ENCODE measurements at places on chromosomes 11 and 22.

DNA sequence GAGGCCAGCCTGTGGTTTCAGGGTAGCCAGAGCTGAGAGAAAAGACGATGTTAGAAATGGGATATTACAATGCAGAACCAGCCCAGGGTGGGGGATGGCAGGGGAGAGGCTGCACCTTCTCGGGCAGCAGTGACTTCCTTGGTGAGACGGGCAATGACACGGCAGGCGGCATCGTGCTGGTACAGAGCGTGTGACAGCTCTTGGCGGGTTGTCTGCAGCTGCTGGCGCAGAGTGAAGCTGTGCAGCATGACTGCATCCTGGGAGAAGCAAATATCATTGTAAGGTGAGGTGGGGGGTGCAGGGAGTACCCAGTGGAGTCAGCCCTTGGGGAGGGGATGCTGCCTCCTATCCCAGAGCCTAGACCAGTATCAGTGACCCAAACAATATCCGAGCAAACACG lies 3.8 kb downstream of the PRPF19 start:
- DNase-seq = no peak

DNA sequence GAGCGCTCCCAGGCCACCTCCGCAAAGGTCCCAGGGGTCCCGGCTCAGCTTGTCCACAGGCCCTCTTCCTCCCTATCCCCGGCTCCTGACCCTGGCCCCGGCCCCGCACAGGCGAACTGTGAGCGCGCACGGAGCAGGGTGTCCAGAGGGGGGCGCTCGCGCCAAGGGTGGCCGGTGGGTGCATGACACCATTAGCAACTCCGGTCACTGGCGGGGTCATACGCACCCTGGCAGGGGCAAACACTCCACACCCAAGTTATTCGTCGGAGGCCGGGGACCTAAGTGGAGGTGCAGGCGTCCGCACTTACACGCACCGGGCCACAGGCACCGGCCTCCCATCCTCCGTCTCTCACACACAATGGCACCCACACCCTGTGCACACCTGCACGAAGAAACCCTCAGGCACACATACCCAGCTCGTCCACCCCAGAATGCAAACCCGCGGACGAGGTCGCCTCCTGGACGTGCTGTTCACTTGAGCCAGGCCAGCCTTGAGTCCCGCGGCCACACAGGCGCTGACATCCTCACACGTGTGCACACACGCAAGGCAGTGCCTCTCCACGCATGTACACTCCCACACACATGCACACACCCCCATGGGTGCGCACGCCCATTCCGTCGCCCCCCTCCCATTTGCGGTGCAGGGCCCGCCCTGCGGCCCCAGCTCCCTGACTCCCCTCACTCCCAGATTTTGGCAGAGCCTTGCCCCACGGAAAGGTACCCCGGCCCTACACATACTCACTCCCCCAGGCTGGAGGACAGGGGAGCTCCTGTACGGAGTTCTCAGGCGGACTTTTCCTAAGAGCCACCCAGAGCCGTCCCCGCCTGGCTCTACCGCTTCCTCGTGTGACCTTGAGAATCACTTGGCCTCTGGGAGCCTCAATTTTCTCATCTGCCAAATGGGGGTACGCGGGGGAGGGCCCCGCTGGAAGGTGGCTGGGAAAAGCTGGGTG lies at the start of gene RASGRP2:
Gene RASGRP2, minus strand, starts transcription at position 552 of the 953 bp plus-strand sequence. CDS start 1,276 bp downstream, outside the sequence.
- no peak for DNase-seq

DNA sequence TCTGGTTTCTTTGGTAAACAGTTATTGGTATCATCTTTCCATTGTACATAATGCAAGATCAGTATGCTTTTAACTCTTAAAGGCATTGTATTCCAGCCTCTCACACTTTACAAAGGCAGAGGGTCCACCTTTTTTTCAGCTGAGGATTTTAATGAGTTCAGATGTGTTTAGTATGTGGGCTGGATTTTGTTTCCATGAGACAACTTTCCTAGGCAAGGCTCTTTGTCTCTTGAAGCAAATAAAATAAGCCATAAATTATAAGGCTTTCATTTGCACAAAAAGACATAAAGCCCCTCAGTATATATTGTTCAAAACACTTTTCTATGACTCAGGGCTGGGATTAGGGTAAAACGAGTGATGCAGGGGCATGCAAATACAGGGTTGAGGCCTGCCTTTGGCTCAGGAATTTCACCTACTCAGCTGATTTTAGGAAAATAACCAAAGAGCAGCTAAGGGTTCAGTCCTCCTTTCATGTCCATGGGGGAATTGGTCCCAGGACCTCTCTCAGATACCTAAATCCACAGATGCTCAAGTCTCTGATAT lies 7.6 kb downstream of the MMP20 start:
- no peak for DNase-seq

DNA sequence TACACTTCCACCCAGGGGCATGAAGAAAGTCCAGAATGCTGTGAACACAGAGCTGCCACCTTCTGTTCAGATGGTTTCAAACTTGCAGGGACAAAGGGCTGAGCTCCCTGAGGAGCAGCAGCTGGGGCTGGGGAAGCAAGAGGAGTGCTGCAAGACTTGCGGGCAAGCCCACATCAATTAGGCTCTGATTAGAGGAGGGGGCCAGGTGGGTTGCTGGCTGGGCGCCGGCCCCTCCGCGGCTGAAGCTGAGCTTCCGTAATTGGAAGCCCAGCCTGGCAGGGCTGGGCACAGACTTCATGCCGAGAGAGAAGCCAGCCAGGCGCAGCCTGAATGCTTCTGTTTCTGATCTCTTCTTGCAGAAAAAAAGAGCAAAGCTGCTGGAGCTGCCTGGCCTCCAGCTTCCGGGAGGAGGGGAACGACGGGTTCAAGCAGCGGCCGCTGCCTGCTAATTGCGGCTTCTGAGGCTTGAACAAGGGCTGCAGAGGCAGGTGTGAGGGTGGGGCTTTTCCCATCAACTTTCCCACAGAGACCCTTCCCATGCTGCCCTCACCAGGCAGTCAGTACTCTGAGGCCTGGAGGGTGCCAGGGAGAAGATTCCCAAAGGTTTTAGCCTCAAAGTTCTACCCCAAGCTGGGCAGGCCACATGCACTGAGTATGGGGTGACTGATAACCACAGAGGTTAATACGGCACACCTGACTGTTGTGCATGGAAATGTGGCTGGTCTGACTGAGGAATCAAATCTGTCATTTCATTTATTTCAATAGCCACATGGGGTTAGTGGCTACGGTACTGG lies 91.1 kb upstream of the LMO1 start:
- no peak for DNase-seq

GRCh38 chr11:61378713-61379313 lies 13.6 kb upstream of the TMEM216 start:
- peak; percentile 59 for DNase-seq

- DNase-seq = no peak
Measured at GRCh38 chr11:100727410-100727809, 40.3 kb downstream of the ARHGAP42 start.

DNA sequence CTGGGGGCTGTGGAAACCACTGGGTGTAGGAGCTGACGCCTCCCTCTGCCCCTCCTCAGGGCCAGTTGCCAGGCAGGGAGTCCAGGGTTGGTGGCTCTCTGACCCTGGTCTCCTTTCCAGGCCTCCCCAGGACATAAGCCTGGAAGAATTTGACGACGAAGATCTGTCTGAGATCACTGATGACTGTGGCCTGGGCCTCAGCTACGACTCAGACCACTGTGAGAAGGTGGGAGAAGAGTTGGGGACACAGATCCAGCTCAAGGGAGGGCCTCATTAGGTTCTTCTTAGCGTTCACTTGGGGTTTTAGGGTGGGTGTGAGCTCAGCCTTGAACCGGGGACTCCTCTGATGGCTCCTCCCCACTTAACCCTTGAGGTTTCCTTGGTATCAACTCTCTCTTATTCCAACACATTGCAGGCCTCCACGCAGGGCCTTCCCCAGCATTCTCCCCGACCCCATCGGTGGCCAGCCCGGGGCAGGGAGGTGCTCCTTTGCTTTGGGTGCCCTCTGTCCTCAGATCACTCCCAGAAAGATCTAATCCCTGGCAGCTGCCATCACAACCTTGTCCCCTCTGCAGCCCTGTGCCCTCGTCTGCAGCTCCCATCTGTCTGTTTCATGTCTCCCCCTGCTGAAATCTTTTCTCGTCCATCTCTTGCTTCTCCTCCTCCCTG lies 1.2 kb downstream of the MAPK8IP2 start:
- DNase-seq = no peak

DNA sequence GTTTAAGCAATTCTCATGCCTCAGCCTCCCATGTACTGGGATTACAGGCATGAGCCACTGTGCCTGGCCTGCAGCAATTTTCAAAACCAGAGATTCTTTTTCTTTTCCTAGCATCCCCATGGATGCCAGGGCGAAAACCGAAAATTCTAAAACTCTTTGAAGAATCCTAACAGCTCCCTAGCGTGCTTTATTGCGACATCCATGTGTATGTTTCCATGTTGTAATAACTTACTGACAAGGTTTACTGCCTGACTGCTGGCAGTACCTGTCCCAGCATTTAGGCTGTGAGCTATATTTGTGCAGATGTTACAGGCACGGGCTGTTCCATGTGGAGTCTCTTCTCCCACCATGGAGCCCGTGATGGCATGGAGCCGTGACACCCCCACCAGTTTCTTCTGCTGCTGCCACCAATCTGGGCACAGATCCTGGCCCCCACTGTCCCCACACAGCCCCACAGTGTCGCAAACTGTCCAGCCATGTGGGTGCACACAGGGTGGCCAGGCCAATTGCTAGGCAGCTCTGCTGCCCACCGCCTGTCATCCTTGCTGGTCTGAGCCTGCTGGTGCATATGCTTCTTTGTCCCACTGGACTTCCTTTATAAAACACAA lies 7.1 kb upstream of the TAB1 start:
- DNase-seq = no peak

DNA sequence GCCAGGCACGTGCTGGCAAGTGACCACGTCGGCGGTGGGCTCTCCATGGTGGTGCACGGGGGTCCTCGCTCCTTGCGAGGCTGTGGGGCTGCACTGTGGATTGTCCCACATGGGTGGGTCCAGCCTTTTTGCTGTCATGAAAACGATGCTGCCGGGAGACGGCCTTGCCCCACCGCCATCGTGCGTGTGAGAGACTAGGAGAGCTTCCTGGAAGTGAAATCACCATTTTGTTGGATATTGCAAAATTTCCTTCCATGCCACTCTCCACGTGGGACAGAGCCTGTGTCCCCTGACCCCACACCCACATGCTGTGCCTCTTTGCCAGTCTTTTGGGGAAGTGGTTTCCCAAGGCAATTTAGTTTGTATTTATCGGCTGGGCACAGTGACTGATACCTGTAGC lies 18.2 kb upstream of the GRAMD4 start:
- no peak for DNase-seq

DNA sequence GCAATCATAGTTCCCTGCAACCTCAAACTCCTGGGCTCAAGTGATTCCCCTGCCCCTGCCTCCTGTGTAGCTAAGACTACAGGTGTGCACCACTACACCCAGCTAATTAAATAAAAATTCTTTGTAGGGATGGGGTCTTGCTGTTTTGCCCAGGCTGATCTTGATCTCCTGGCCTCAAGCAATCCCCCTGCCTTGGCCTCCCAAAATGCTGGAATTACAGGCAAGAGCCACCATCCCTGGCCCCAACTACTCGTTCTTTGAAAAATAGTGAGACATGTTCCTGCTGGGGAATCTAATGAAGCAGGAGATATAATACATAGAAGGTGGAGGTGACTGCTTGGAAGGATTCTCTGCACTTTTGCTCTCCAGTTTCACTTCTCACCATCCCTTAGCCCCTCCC lies 40.1 kb upstream of the RFPL3 start:
- no peak for DNase-seq

- no peak for DNase-seq
Measured at GRCh38 chr11:80424012-80424695, 983.3 kb upstream of the TENM4 start.

- no peak for DNase-seq
Measured at GRCh38 chr22:49027368-49027670, 800.4 kb downstream of the BRD1 start.

GRCh38 chr22:44192816-44193534 lies 12.2 kb downstream of the PARVG start:
- DNase-seq = no peak

GRCh38 chr11:117972044-117972443 lies 14.2 kb upstream of the IL10RA start:
- DNase-seq = no peak

DNA sequence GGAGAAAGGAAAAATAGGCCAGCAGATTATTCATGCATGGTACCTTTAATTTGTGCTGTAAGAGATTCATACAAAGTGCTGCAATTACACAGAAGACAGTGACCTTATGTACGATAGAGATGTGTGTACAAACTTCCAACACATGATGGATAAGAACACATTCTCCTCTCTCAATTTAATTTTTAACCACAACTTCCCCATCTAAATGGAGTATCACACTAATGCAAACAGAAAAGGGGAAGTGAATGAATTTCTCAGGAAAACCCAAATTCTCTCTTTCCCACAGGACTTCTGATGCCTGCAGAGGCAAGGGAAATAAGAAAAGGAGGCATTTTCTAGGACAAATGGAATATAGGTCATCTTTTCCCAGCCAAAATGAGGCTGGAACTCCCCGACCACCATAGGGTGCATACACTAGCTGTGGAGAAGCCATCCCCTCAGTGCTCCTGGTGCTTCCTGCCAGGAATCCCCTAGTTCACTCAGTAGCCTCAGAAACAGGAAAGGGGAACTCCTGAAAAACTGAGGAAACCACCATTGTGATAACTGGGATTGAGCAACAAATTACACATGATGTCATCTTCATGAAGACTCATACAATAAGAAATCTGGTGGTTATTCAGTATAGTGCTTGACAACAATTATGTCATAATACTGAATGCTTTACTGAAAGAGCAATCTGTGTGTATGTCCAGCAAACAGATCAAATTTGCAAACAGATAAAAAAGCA lies 22.4 kb downstream of the MMP10 start:
- DNase-seq = no peak
